Thymus (tissue), 14 donors: ENCODE measurements at places on chromosomes 1 and 21.

- no peak overlapping the region for H3K27ac ChIP-seq
- H3K27me3 ChIP-seq: no peaks in the 10 kb centered on the region
- no peaks in the 10 kb centered on the region for H3K36me3 ChIP-seq
- H3K4me3 ChIP-seq: no peak overlapping the region
- no peak for DNase-seq
- H3K4me1 ChIP-seq: no peaks in the 10 kb centered on the region
Measured at GRCh38 chr1:240768979-240769378, 157.0 kb upstream of the GREM2 start.

DNA sequence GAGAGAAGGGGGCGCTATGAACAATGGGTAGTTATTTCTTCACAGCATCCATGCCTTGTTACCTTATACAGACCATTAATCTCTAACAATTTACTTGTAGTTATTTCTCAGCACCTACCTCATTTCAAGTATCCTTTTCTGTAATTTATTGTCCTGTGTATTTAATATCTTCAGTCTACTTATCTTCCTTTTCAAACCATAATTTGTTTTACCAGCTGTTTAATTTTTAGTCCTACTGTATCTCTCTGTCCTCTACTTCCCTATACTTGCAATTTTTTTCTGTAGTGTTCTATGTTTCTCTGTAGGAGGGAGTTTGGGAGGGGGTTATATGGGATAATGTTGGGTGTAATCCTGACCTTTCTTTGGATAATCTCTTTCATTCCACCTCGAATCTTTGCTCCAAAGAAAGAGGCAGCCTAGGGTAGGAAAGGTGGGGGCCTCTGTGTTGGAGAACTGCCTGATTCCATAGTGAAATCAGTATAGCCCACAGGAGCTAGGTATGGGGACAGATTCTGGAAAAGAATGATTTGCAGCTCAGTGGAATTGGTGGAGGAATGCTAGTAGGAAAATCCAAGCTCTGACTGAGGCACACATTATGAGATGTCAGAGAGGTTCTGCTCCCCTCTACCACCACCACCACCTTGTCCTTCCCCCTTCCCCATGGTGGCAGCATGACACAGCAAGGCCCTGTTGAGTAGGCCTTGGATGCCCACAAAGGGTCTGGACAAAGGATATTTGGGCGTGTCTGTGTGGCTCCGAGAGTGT is 642 bp downstream of the MLLT11 start:
- peak; percentile 42 for DNase-seq
- H3K36me3 ChIP-seq: peaks cover 2% of the 10 kb centered on the region
- peaks cover 40% of the 10 kb centered on the region for H3K4me1 ChIP-seq
- H3K27ac ChIP-seq: peak overlapping the region; percentile 98

DNA sequence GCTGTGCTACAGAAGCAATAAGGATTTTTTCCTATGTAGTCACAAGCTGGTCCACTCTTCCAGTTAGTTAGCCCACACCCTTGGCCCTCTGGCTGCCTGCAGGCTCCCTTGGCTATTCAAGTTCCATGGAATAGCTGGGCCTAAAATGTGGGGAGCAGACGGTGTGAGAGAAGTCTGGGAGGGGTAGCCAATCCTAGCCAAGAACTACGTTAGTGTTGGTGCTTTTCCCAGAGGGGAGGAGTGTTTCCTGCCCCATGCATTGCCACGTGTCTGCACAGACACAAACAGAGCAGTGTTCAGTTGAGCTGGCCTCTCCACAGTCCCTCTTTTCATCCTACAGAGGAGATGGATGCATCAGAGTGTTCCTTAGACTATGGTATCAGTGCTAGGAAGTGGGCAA is 59.0 kb upstream of the IPO9 start:
- H3K27me3 ChIP-seq: no peaks in the 10 kb centered on the region
- no peak overlapping the region for H3K4me3 ChIP-seq
- no peak overlapping the region for H3K27ac ChIP-seq
- H3K4me1 ChIP-seq: no peaks in the 10 kb centered on the region
- H3K36me3 ChIP-seq: no peaks in the 10 kb centered on the region

DNA sequence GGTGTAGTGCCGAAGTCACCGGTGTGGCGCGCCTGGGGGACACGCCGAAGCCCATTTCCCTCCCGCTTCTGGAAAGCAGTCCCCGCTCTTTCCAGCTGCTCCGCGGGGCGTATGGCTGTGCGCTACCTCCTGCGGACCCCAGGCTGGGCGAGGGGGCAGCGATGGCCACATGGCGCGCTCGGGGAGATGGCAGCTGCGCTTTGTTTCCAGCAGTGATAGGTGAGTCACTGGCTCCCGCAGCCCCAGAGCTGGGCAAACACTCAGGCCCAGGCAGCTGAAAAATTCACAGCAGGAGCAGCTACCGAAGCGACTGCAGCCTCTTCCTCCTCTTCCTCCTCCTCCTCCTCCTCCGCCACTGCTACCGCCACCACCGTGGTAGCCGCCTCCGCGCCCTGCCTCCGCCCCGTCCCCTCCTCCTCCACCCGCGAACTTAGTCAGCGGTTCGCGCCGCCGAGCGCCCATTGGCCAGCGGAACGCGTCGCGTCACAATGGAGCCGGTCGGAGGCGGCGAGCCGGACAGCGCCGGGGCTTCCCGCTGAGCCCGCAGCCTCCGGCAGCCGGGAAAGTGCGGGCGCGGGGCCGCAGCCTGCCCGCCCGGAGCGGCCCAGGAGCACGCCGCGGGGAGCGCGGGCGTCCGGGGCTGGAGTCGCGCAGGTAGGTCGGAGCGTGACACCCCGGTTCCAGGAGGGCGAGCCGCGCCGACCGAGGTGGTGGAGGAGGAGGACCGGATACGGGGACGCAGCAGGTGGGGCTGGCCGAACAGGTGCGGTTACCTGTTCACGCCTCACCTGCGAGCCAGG is at the start of gene LRRC8B:
TSS of gene LRRC8B (plus strand) at position 461 of the 800 bp plus-strand sequence. CDS start 57,822 bp downstream, outside the sequence.
- peak within 1 kb of the TSS; percentile 76 for H3K27ac ChIP-seq
- no peaks in the 10 kb centered on the region for H3K27me3 ChIP-seq
- peak within 1 kb of the TSS; percentile 68 for H3K4me3 ChIP-seq
- peak; percentile 82 for DNase-seq

DNA sequence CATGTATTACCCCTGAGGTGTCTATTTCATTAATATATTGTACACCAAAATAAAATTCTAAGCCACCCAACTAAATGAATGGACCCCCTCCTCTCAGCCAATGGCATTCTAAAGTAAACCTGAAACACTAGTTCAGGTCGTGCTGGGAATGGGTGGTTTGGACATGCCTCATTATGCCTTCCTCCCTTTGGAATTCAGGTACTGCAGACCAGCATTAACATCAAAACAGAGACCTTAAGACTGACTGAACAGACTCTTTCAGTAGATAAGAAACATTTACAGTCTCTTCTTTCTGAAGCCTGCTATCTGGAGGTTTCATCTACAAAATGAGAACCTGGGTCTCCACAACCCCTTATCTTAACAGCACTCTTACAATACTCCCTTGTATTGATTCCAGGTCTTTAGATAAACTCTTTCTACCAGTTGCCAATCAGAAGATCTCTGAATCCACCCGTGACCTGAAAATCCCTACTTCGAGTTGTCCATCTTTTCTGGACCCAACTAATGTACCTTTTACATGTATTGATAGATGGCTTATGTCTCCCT is 93.6 kb downstream of the PKN2 start:
- no peaks in the 10 kb centered on the region for H3K27me3 ChIP-seq
- no peak overlapping the region for H3K27ac ChIP-seq
- no peak for DNase-seq
- no peaks in the 10 kb centered on the region for H3K4me1 ChIP-seq
- H3K36me3 ChIP-seq: peaks cover 54% of the 10 kb centered on the region

DNA sequence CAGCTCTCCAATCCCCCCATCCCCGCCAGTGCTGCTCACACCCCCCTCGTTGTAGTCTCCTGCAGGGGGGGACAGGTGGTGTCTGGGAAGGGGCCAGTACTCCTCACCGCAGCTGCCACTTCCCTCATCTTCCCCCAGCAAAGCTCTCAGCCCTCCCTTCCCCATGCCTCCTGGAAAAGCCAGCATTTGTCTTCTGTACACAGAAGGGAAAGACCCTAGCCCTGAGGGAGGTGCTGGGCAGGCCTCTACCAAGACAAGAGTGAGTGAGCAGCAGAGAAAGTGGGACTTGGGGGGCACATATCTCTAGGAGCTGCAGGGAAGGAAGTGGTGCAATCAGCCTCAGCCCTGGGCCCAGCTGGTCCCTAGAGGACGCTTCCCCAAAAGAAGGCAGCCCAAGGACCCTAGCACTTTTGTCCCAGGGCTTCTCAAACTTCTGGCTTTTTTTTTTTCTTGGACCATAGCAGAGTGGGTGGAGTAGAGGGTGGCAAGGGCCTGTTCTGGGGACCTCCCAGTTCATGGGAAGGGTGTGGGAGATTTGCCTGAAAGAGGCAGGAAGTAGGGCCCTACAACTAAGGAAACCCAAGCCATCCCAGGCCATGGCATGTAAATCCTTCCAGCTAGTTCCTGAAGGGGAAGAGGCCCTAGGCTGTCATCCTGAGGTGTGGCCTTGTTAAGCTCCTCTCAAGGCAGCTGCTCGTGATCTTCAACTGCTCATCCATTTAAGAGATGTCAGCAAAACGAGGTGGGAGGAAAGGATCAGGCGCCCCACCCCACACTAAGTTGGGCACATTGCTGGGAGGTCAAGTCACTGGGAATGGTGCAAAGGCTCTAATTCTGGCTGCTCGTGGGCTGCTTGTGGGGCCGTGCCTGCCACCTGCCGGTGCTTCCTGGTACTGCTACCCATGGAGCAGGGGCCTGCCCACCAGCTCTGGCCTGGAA is 12.6 kb downstream of the ZC3H12A start:
- no peak overlapping the region for H3K4me3 ChIP-seq
- peak overlapping the region; percentile 54 for H3K27ac ChIP-seq
- peaks cover 47% of the 10 kb centered on the region for H3K36me3 ChIP-seq

GRCh38 chr1:232384171-232384883 is 245.6 kb downstream of the SIPA1L2 start:
- DNase-seq: no peak
- no peak overlapping the region for H3K4me3 ChIP-seq
- no peaks in the 10 kb centered on the region for H3K27me3 ChIP-seq
- H3K27ac ChIP-seq: no peak overlapping the region

- H3K36me3 ChIP-seq: no peaks in the 10 kb centered on the region
- no peak for DNase-seq
- no peak overlapping the region for H3K27ac ChIP-seq
Measured at GRCh38 chr1:219716611-219717114, 103.8 kb upstream of the ZC3H11B start.

- no peak overlapping the region for H3K27ac ChIP-seq
- no peaks in the 10 kb centered on the region for H3K27me3 ChIP-seq
- DNase-seq: no peak
- H3K4me1 ChIP-seq: peaks cover 2% of the 10 kb centered on the region
Measured at GRCh38 chr21:36186506-36187399, 30.1 kb downstream of the DOP1B start.

DNA sequence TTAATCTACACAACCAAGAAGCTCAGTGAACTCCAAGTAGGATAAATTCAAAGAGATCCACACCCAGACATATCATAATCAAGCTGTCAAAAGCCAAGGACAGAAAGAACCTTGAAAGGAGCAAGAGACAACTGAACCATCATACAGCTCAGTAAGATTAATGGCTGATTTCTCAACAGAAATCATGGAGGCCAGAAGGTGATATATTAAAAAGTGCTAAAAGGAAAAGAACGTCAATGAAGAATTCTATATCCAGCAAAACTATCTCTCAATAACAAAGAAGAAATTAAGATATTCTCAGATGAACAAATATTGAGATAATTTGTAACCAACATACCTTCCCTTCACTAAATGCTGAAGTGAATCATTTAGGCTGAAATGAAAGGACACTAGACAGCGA is 161.8 kb downstream of the TRABD2B start:
- no peaks in the 10 kb centered on the region for H3K4me1 ChIP-seq
- H3K36me3 ChIP-seq: no peaks in the 10 kb centered on the region
- no peak overlapping the region for H3K4me3 ChIP-seq
- no peaks in the 10 kb centered on the region for H3K27me3 ChIP-seq

- no peak overlapping the region for H3K27ac ChIP-seq
- H3K36me3 ChIP-seq: no peaks in the 10 kb centered on the region
- no peak for DNase-seq
- no peaks in the 10 kb centered on the region for H3K27me3 ChIP-seq
- H3K4me3 ChIP-seq: no peak overlapping the region
- no peaks in the 10 kb centered on the region for H3K4me1 ChIP-seq
Measured at GRCh38 chr21:25298512-25299491, 308.5 kb downstream of the MRPL39 start.

- H3K4me3 ChIP-seq: no peak overlapping the region
- no peaks in the 10 kb centered on the region for H3K4me1 ChIP-seq
- no peak overlapping the region for H3K27ac ChIP-seq
- no peak for DNase-seq
Measured at GRCh38 chr1:226337276-226337875, 28.4 kb upstream of the LIN9 start.

DNA sequence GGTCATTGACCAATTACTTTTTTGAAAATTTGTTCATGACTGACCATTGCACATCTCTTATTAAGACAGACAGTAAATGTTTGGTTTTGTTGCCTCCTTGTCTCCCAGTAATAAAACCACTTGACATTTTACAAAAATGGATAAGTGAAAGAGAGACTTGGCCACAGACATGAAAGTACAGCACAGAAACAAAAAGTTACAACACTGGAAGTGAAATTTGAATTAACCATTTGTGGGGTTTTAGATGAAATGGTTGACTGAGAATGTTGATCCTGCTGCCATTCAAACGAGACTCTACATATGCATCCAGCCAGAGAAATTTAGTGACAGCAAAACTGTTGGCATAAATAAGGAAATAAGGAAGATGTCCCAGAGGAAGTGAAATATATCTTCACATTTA is 79.3 kb upstream of the B3GALT2 start:
- no peak overlapping the region for H3K27ac ChIP-seq
- no peak overlapping the region for H3K4me3 ChIP-seq
- H3K36me3 ChIP-seq: no peaks in the 10 kb centered on the region
- DNase-seq: no peak
